ENCODE measurements at places on chromosomes 12 and 14.

GRCh38 chr12:116544656-116545055, 14.5 kb upstream of the MAP1LC3B2 start:
- DNase-seq = no peak

- no peak for DNase-seq
Observed at GRCh38 chr12:120674097-120674636, 12.8 kb upstream of the MLEC start.

GRCh38 chr14:33477797-33478196, 473.1 kb downstream of the EGLN3 start:
- no peak for DNase-seq

- DNase-seq = peak; percentile 11
Observed at GRCh38 chr12:47223031-47223847, 143.5 kb upstream of the AMIGO2 start.

GRCh38 chr14:69153152-69153872, 393 bp upstream of the DCAF5 start:
- peak; percentile 79 for DNase-seq

DNA sequence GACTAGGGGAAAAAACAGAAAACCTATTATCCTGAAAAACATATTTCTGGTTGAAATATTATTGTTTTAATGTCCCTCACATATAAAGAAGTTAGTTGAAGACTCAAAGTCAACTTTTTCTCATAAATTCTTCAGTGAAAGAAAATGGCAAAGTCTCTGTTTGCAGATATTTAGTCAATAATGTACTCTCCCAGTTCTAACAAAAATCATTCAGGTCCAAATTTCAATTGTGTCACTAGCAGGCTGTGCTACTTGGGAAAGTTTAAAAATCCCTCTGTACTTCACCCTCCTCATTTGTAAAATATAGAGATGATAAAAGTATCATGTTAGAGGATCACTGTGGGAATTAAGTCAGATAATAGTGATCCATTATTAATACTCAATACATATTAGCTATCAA, 496.5 kb downstream of the FSCB start:
- no peak for DNase-seq

DNA sequence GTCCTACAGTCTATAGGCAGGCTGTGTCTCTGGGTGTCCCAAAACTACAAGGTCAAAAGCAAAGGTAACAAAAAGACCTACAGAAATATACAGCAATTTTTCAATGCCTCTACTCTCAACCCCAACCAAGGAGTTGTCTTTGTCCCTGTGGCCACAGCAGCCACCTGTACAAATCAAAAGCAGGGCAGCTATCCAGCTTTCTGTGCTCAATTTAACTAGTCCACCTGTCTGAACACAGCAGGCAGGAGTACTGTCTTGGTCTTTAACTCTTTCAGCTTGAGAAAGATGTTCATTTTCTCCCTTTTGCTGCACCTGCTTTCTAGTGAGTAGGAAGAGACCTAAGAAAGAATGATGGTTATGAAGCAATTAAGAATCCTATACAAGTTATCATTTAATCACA, 19.7 kb downstream of the GDF11 start:
- peak; percentile 56 for DNase-seq

GRCh38 chr12:22014041-22014782, 31.8 kb upstream of the CMAS start:
- DNase-seq = no peak

All from NCI-H774 (cell line).